ENCODE measurements at places on chromosomes 11 and 22. TPM values are rescaled to one million over a fixed set of nuclear protein-coding genes. Genes with fewer than 3 reads are reported as not detected.

DNA sequence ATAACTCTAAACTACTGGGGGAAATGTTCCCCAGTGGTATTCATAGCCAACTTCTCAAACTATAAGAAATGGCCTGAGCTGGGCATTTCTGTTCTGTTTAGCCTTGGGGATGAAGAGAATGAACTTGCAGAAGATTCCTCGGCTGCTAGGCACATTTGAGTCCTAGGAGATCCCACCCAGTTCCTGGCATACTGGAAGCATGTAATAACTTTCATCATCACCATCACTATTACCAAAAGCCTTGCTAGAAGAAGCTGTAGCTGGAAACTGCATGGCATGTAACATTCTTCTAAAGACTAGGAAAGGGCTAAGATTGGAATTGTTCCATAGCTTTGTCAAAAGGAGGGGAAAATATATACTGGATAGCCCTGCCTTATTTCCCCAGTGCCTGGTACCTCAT is 40.1 kb upstream of the SLC1A2 start:
- no peaks in the 10 kb centered on the region for H3K4me1 ChIP-seq
- no peaks in the 10 kb centered on the region for H3K36me3 ChIP-seq
- no peaks in the 10 kb centered on the region for H3K27me3 ChIP-seq
- H3K27ac ChIP-seq: no peak overlapping the region
- DNase-seq: peak; percentile 70
- H3K4me3 ChIP-seq: no peak overlapping the region

DNA sequence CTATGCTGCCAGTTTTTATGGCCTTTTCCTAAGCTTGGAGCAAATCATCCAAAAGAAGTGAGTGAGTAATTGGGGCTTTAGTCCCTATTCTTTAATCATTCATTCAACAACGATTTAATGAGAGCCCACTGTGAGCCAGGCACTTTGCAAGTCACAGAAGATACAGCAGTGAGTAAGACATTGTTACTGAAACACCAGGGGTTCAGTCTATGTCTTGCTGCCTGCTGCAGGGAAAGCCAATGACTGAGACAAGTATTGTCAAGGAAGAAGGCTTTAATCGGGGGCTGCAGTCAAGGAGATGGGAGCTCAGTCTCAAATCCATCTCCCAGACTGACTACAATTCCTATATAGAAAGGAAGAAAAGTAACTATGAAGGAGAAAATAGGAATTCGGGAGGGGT is 228.3 kb downstream of the FAM181B start:
- H3K4me1 ChIP-seq: no peaks in the 10 kb centered on the region
- H3K27me3 ChIP-seq: no peaks in the 10 kb centered on the region
- no peak for DNase-seq
- no peak overlapping the region for H3K27ac ChIP-seq
- no peak overlapping the region for H3K4me3 ChIP-seq

GRCh38 chr22:45164270-45165088 is 754 bp downstream of the NUP50 start:
- no peaks in the 10 kb centered on the region for H3K27me3 ChIP-seq
- peaks cover 53% of the 10 kb centered on the region for H3K4me1 ChIP-seq
- H3K27ac ChIP-seq: peak overlapping the region; percentile 84
- H3K4me3 ChIP-seq: peak overlapping the region; percentile 90

DNA sequence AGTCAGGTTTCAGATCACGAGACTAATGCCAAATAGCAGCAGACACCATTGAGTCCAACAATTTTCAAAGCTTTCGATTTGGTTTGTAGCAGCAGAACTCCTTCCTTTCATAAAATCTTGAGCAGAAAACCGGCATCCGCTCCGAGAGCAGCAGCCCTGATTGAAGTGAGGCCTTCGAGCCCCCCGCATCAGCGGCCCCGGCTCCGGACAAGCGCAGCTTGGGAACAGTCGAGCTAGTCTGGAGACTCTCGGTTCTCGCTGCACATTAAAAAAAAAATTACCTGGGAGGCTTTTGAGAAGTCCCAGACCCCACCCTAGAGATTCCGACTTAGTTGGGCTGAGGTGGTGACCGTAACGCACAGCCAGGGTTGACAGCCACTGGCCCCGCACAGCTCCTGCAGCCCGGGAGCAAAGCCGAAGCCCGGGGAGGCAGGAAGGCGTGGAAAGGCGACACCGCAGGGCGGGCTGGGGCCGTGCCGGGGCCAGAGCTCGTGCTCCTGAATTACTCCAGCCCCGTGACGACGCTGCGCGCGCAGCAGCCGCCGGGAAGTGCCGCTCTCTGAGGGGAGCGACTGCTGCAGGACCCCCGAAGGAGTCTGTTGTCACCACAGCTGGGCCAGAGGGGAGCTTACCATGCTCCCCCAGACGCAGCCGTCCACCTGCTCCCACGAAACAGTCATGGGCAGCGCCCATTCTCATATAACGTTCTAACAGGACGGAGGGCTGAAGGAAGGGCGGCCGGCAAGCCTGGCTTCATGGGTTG is 57.8 kb downstream of the SPATA19 start:
- DNase-seq: peak; percentile 89
- H3K27me3 ChIP-seq: peaks cover 5% of the 10 kb centered on the region
- H3K27ac ChIP-seq: no peak overlapping the region
- H3K4me3 ChIP-seq: peak overlapping the region; percentile 44
- H3K36me3 ChIP-seq: no peaks in the 10 kb centered on the region

- no peak overlapping the region for H3K27ac ChIP-seq
- H3K36me3 ChIP-seq: no peaks in the 10 kb centered on the region
- H3K4me3 ChIP-seq: no peak overlapping the region
These were observed 450.4 kb downstream of the OPCML start for GRCh38 chr11:133081730-133082452.

ANO1 gene
- total RNA-seq: 25.3 TPM

Data from esophagus muscularis mucosa (tissue), 4 donors.